MCF 10A (cell line): ENCODE measurements at places on chromosomes 1 and 21. TPM values are rescaled to one million over a fixed set of nuclear protein-coding genes. Genes with fewer than 3 reads are reported as not detected.

- no peak for DNase-seq
Measured at GRCh38 chr1:230498704-230499103, 72.6 kb upstream of the PGBD5 start.

Gene C4BPA
- total RNA-seq: not detected in 2 replicates

Gene RGS5
- 12.9 and 14.1 TPM in 2 replicates for total RNA-seq

Gene PRAMEF33
- total RNA-seq: not detected in 2 replicates

DNA sequence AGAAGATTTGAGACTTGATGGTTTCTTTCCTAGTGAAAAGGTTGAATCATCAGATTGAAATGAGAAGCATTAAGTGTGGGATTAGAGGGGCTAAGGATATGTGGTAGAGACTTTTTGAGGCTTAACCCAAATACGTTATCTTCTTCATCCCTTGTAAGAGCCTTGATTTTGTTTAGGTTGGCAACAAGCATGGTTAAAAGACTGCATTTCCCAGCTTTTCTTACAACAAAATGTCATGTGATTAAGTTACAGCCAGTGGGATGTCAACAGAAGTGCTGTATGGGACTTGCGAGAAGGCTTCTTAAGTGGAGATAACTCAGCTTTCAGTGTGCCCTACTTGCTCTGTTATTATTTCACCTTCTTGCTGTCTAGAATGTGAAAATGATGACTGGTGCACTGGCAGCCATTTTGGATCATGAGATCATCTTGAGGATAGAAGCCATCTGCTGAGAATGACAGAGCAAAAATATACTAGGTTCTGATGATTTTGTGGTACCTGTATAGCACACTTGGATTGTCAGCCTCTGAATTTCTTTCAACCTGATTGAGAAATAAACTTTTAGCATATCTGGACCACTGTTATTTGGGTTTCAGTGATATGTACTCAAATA is 41.3 kb upstream of the GNG12 start:
- no peak for DNase-seq
